ENCODE measurements at places on chromosomes 16 and 17.
A peak's percentile ranks its signal among the peaks of the same experiment; 100 is the strongest.

- DNase-seq: no peak
Measured at GRCh38 chr17:80970044-80970761, 21.4 kb upstream of the CHMP6 start.

DNA sequence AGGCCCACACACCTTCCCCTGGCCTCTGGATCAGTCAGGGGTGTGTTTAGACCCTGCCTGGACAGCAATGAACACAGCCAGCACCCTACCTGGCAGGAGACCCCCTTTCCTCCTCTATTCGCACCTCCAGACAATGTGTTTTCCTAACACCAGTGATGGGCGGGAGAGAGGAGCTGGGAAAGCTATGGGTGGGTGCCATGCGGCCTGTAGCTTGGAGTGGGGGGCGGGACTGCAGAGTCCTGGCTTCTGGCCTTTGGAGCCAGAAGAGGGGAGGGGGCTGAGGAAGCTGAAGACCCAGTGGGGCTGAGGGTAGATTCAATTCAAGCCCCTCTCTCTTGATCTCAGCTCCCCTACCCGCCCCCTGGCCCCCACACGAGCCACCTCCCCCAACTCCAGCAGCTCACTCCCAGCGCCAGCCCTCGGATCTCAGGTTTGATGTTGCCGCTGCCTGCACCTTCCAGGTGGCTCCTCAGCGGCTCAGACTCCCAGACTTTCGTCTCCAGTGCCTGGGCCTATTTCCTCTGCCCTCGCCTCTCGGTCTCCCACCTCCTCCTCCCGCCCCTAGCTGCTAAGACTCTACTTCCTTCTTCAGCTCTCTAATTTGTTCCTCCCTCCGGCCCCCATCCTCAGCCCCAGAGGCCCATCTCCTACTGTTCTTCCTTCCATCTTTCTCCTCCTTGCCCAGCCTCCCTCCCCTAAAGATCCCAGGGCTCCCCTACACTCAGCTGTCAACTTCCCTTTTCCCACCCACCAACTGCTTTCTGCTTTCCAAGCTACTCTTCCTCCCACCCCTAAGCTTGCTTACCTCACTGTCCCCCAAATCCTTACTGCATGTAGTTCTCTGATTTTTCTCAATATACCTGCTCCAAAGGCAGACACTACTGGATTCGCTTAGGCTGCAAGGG lies 6.8 kb upstream of the SP6 start:
- DNase-seq: no peak

GRCh38 chr16:69395859-69396186 lies 10.0 kb upstream of the TERF2 start:
- no peak for DNase-seq

- no peak for DNase-seq
Measured at GRCh38 chr16:12583237-12583897, 220.3 kb downstream of the CPPED1 start.

GRCh38 chr16:86566966-86567700 lies 504 bp downstream of the FOXC2 start:
- DNase-seq: peak; percentile 70

DNA sequence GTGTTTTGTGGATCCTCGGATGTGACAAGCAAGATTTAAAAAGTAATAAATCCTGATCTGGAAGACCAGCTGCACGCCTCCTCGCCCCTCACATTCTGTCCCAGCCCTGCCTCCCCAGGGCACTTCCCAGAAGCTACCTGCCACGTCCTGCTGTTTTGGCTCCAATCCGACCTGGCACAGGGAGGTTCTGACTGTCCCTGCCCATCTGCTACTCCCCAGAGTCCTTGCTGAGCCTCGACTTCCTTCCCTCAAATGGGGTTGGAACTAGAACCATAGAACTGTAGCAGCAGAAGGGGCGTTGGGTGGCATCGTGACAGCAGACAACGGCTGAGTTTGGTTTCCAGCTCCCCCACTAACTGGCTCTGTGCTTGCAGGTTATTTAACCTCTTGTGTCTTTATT lies 71.7 kb downstream of the RPH3AL start:
- DNase-seq: no peak

DNA sequence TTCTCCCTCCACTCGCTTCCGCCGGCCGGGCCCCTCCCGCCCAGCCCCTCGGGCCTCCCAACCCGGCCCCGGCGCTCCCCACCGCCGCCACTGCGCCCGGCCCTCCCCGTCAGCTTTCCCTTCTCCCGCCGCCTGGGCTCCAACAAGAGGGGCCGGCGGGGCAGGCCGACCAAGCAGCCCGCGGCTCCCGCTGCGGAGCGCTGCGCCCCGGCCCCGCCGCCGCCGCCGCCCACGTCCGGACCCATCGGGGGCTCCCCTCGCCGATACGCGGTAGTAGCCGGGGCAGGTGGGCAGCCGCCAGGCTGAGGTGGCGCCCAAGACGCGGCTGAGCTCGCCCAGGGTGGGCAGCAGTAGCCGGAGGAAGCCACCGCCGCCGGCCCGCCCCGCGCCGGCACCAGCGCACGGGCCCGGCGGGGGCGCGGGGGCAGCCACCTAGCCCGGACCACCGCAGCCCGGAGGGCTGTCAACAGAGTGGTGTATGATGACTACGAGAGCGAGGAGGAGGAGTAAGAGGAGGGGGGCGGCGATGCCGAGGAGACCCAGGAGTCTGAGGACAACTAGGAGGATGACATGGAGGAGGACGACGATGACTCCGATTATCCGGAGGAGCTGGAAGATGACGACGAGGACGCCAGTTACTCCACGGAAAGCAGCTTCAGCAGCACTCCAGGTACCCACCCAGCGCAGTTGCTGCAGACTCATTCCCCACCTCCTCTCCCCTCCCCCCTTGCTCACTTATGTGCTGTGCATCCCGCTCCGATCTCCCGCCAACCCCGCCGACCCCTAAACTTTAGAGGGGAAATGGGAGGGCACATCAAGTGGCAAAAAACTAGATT lies 498 bp downstream of the LRRC37B start:
- peak; percentile 79 for DNase-seq

DNA sequence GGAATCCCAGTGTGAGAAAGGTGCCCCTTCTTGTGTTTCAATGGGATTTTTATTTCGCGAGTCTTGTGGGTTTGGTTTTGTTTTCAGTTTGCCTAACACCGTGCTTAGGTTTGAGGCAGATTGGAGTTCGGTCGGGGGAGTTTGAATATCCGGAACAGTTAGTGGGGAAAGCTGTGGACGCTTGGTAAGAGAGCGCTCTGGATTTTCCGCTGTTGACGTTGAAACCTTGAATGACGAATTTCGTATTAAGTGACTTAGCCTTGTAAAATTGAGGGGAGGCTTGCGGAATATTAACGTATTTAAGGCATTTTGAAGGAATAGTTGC lies 567 bp downstream of the UBB start:
- no peak for DNase-seq

DNA sequence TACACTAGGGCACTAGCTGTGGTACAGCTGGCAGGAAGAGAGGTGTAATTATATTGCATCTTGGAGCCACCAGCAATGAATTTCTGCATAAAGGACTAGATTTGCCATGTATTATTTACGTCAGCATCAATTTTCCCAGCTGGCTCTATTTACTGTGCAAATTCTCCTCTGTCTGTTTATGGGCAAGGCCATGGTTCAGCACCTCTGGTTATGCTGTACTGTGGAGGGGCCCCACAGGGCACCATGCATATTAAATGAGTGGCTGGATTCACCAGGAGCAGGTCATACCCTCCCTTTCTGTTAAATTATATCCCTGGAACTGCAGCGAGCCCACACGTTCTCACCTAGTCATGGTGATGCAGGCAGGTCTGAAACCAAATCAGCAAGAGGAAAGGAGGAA lies 19.8 kb downstream of the RAD51D start:
- no peak for DNase-seq

- DNase-seq: peak; percentile 88
Measured at GRCh38 chr16:12833926-12834325, 30.2 kb upstream of the CPPED1 start.

- no peak for DNase-seq
Measured at GRCh38 chr17:71432378-71433315, 688.2 kb upstream of the SOX9 start.

- peak; percentile 66 for DNase-seq
Measured at GRCh38 chr16:29315916-29316517, 90.5 kb downstream of the NPIPB11 start.

GRCh38 chr16:3147046-3147756 lies 12.4 kb downstream of the ZNF213 start:
- no peak for DNase-seq

GRCh38 chr16:81595629-81596292 lies 151.2 kb downstream of the CMIP start:
- no peak for DNase-seq

GRCh38 chr16:62424206-62424605 lies 388.0 kb upstream of the CDH8 start:
- no peak for DNase-seq

DNA sequence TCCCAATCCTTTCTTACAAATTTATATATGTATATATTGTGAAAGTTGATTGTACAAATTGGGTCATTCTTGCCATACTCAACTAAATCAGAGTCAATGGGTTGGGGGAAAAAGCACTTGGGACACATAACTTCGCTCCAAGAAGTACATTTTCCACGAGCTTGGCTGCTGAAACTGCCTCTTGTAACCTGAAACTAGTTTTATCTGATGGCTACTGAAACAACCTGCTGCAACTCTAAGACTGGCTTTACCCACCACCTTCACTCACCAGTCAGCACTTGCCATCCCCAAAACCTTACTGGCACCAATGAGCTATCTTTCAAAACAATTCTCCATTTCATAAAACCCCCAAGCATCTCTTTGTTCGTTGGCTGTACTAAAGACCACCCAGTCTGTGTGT lies 14.5 kb upstream of the MYCBPAP start:
- no peak for DNase-seq

- peak; percentile 42 for DNase-seq
Measured at GRCh38 chr16:2814551-2815298, 2.3 kb upstream of the PRSS21 start.

DNA sequence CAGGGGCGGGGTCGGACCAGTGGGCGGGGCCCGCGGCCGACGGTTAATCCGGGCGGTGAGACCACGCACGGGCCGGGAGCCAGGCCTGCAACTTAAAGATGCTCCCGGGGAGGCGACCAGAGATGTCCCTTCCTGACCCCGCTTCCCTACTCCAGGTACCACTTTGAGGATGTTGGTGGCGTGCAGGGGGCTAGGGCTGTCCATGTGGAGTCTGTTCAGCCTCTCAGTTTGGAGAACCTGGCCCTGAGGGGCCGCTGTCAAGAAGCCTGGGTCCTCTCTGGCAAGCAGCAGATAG lies 580 bp downstream of the RANGRF start:
- no peak for DNase-seq

DNA sequence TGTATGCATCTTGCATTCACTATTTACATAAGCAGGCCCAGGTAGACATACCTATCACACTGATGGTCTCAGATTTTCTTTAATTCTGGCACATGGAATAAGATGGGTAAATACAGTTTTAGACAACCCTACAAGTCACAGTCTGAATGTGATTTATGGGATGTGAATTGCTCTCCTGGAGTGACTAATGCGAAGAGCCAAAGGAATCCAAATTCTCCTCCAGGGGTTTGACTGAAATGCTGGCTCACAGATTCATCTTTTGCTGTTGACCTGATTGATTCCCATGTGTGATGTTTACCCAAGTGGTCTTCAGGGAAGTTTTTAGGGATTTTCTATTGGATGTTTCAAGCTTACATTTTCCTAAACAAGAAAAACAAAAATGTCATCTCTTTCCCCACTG lies 277.9 kb upstream of the MON1B start:
- DNase-seq: no peak

- no peak for DNase-seq
Measured at GRCh38 chr17:4549781-4550533, 5.2 kb downstream of the MYBBP1A start.

DNA sequence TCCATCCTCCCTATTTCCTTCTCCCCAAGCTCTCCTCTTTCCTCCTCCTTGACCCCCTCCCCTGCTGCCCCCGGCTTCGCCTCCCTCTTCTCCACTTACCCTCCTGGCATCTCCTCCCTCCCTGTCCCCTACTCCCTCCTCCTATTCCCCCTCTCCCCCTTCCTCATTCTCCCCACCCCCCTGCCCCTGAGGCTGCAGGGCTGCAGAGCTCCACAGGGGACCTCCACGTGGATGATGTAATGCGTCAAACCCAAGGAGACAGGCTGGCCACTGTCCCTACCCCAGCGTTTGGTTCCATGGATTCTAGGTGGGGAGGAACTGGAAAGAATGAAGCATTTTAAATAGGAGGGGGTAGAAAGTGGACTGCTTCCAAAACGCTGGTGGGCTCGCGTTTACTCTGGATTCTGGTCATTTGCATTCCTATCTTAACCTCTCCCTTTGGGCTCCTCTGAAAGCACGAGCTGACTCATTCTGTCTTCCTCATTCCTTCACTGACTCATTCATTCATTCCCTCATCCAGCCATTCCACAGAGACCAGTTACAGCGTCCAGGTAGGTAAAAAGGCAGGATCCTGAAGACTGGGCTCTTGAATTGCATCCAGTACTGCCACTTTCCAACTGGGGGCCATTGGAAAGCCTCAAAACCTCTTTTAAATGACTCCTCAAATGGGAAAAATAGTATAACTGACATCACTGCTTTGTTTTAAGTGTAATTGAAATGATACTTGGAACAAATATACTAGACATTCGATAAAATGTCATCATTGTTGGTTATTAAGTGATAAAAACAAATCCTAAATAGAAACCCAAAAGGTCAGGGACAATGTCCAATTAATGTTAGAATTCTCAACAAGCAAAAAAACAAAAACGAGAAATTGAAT lies 943 bp upstream of the COTL1 start:
- DNase-seq: peak; percentile 96

DNA sequence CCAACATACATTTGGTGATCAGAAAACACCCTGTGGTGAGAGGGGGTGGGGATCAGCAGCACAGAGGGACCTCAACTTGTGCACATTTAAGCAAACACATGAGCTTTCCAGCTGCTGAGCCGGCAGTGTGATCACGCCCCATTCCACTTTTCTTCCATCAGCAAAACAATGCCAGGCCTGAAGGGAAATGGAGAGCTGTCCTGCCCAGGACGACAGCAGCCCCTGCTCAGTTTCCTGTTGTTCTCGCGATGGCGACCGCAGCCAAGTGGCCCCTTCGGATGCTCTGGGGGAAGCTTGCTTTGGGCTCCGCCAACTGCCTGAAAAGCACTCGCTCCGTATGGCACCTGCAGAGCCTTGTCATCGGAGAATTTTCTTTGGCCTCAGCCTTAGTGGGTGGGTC lies 272.3 kb downstream of the FOXL1 start:
- no peak for DNase-seq

DNA sequence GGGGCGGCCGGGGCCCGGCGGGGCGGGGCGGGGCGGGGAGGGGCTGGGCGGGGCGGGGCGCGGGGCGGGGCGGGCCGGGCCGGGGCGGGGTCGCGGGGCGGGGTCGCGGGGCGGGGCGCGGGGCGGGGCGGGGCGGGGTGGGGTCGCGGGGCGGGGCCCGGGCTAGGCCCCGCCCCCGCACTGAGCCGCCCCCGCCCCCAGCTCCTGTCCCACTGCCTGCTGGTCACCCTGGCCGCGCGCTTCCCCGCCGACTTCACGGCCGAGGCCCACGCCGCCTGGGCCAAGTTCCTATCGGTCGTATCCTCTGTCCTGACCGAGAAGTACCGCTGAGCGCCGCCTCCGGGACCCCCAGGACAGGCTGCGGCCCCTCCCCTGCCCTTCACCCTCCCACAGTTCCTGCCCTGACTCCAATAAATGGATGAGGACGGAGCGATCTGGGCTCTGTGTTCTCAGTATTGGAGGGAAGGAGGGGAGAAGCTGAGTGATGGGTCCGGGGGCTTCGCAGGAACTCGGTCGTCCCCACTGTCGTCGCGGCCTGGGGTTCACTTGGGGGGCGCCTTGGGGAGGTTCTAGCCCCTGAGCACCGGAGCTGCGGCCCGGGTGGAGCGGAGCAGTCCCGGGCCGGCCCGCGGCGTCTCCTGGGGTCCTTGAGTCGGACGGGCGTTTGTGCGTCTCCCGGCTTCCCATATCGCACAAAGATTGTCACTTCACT lies 795 bp upstream of the HBM start:
- DNase-seq: no peak

GRCh38 chr17:38451030-38451839 lies 23.0 kb downstream of the ARHGAP23 start:
- DNase-seq: peak; percentile 91
